ENCODE measurements at places on chromosomes 16 and 17. TPM values are rescaled to one million over a fixed set of nuclear protein-coding genes. Genes with fewer than 3 reads are reported as not detected.
A peak's percentile ranks its signal among the peaks of the same experiment; 100 is the strongest.

DNA sequence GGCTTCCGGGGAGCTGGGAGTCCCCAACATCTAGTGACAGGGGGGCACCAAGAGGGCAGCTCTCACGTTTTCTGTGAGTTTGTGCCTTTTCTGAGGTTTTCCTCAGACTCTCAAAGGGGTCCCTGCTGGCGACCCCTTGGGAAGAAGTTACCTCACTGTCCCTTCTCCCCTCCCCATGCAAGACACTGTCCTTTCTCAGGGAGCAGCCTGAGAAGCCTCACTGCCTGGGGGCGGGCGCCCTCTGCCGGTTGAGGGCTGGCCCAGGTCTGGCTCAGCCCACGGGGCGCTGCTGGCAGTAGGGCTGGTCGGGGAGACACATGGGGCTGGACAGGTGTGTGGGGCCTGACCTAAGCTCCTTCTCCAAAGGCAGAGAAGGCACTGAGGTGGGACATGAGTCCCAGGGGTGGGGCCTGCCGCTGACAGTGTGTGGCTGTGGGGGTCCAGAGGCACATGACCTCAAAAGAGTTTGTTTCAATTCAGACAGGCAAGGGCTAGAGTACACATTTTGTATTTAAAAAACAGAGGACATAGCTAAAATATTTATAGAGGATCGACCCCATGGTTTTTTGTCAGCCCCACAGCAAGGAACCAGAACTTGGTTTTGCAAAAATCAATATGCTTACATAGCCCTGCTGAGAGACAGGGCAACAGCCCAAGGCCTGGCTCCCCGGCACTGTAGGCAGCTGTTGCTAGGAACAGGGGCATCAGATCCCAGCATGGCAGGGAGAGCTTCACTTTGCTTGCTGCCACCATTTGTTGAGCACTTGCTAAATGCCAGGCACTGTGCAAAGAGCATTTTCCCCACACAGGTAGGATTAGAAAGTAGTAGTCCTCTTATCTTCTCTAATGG, 18.5 kb upstream of the ALDH3A1 start:
- peak; percentile 77 for DNase-seq

Gene RUNDC3A
- total RNA-seq = 4.5 TPM

- DNase-seq = no peak
These were observed 46.1 kb upstream of the NLK start for GRCh38 chr17:27996202-27997043.

Gene DNAH17
- not detected for total RNA-seq

DNA sequence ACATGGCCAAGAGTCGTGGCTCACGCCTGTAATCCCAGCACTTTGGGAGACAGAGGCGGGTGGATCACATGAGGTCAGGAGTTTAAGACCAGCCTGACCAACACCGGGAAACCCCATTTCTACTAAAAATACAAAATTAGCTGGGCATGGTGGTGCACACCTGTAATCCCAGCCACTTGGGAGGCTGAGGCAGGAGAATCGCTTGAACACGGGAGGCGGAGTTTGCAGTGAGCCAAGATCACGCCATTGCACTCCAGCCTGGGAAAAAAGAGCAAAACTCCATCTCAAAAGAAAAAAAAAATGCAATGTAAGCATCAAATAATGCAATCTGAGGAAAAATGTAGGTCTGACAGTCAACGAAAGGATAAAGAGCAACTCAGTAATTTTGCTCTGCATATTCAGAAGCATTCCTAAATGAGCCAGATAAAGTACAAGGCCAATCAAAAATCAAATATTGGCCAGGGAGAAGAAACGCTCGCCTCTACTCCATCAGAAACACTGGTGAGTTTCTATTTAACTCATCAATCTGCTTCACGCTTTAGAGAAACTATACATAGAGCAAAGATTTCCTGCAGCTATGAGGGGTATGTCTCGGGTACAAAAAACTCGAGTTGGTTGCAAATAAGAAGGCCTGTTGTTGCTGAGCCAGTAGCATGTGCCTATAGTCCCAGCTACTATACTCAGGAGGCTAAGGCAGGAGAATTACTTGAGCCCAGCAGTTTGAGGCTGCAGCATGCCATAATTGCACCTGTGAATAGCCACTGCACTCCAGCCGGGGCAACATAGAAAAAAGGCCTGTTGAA, 3.7 kb downstream of the TXNDC11 start:
- no peak for DNase-seq

Gene LGALS9C
- not detected for total RNA-seq

- DNase-seq = no peak
These were observed 30.8 kb downstream of the USP43 start for GRCh38 chr17:9676084-9676483.

- DNase-seq = no peak
These were observed 37.2 kb upstream of the GAN start for GRCh38 chr16:81277541-81278080.

DNA sequence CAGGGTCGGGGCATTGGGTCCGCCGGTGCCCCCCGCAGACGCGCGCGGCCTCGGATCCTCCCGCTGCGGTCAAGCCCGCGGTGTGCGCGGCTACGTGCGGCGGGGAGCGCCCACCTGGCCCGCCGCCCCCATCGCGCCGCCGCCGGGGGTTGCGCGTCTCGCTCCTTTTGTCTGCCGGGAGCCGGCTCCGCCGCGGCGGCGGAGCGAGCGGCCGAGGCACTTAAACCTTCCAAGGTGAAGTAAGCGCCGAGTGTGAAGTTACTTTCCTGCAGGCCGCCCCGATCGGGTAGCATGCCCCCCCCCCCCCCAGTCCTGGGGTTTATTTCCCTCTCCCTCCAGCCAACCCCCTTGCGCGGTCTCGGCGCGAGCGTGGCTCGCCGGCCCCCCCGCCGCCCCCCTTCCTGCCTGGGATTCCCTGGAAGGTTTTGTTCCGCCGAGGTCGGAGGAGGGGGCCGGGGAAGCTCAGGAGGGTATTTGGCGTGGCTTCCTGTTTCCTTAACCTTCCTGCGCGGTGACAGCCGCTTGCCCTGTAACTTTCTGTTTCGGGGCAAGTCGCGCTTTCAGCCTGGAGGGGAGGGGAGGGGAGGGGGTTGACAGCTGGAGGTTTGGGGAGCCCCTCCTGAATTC, 56.6 kb upstream of the GSE1 start:
- DNase-seq = no peak

- no peak for DNase-seq
These were observed 78.7 kb downstream of the N4BP1 start for GRCh38 chr16:48531011-48531962.

GRCh38 chr16:84641643-84642358, 6.5 kb upstream of the KLHL36 start:
- DNase-seq = no peak

GRCh38 chr16:79090966-79091365, 509.6 kb downstream of the MAF start:
- no peak for DNase-seq

DNA sequence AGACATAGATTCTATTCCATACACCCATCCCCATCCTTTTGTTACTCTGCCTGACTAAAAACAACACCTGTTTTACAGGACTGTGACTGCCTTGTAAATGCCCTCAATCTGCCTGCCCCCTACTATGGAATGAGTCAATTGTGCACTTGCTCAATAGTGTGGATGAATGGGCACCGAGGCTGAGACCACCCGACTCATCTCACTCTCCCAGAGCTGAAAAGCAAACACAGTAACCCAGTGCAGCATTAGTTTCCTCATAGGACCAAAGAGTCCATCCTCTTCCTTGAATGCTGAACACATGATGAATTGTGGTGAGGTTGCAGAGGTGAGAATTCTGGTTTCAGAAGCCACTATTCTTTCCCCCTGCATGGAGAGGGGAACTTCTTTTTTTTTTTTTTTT, 233.7 kb downstream of the ZFHX3 start:
- DNase-seq = no peak

DNA sequence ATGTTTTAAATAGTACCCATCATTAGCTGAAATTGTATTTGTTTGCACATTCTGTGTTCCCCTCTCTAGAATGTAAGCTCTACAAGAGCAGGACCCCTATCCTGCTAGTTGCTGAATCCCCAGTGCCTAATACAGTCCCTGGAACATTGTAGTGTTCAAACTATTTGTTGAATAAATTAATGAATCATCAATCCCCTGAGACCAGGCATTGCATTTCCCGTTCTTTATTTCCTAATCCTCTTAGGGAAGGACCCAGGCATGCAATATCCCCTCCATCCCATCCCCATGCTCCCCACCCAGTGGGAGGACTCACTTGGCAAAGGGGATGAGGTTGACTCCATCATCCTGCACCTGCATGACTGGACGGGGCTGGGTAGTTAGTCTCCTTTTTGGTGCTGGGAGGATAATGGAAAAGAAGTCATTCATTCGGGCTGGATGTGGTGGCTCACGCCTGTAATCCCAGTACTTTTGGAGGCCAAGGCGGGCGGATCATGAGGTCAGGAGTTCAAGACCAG, 3.2 kb downstream of the INCA1 start:
- DNase-seq = no peak

GRCh38 chr17:68600931-68601564, at the start of gene FAM20A:
Gene FAM20A (minus strand): TSS chr17:68601367. CDS start chr17:68600666, 701 bp downstream.
- no peak for DNase-seq

DNA sequence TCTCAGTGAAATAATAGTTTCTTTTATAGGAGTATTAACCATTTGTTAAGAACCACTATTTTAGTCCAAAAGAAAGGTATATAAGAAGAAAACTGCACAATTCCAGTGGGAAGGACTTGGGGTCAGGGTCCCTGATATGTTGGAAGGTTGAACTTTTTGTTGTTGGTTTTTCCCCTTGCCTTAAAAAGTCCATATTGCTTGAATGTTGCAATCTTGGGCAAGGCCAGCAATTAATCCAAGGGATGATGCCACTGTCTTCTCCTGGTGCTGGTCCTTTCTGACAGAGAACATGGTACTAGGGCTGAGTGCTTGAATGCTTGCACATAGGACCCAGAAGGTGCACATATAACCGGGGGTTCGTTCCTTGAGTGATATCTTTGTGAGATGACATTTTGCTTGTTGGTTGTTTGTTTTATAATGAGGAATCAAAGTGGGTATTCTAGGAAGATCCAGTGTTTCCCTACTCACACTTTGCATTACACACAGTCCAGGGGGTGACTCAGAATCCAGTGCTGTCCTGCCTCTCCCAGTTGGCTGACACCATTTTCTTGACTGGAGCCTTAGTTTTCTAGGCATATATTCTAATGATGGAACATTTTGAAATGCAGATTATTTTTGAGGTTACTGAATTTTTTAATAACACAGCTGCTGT, 54.9 kb downstream of the SIAH1 start:
- no peak for DNase-seq

- no peak for DNase-seq
These were observed 2.4 kb downstream of the EPN2 start for GRCh38 chr17:19239544-19239943.

Gene TMEM88
- total RNA-seq = 53.2 TPM

GRCh38 chr17:29146369-29146972, 33.7 kb downstream of the MYO18A start:
- no peak for DNase-seq

Data from right atrium auricular region (tissue), 2 donors.